Caco-2 (cell line): ENCODE measurements at places on chromosomes 1 and 21. TPM values are rescaled to one million over a fixed set of nuclear protein-coding genes. Genes with fewer than 3 reads are reported as not detected.

- DNase-seq, result no peak
Measured at GRCh38 chr1:12159816-12160215, 7.0 kb upstream of the TNFRSF1B start.

The LRRC38 gene
- total RNA-seq, result not detected in 2 replicates

- no peak for DNase-seq
Measured at GRCh38 chr1:214476229-214476985, 75.0 kb downstream of the PTPN14 start.

DNA sequence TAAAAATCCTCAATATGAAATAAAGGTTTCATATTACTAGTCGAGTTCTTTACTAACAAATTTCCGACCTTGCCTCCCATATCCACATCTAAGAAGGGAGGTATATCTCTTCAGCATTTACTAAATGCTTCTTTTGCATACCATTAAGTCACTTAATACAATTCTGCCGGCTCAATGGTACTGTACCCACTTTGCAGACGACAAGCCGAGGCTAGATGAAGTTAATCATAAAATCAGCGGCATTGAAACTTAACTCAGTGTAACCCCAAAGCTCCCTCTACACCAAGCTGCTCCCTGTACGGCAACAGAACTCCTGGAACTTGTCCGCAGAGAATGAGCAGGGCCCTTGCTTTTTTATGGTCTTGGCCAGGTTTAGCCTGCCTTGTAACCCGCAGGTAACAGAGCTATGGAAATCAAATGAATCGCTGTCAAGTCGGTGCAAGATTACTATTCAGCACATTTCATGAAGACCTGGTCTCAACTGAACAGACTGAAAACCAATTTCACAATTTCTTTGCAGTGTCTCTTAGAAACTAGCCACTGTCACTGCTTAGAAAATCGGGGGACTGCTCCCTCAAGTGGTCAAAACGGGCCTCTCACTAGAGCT, 738 bp downstream of the INTS7 start:
- DNase-seq, result no peak

The ORC1 gene
- 12.1 and 14.0 TPM in 2 replicates for total RNA-seq

DNA sequence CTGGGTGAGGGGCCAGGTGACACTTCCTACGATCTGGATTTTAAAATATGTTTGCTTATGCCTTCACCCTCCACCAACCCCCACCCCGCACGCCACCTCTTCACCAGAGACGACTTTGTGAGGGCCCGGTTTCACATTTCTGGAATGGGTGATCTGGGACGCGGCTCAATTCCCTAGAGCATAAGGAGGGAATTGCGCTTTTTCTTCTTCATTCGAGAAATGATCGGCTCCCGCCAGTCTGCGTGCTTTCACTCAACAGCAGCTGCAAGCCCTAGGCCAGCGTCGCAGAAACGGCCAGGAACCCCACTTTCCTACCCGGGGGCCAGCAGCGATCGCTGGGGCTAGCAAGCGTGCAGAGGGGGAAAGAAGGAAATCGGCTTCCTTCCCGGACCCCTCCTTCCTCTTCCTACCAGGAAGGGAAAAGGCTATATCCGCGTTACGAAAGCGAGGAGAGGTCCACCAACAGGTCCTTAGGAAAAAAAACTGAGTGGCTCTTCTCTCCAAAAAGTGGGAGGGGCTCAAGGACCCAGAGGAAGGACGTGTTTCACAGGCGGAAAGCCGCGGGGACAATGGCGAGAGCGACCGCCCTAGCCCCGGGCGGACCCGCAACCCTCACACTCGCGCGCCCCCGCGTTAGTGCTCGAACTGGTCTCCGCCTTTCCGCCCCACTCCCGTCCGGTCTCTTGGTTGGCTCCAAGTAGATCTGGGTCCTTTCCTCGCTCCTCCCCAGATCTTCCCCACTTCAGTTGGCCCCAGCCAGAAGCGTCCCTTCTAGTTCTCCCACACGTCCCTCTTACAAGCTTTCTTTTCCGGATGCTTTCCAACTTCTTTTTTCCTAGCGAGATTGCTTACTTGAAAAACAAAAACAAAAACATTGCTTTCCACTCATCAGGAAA, 1.1 kb upstream of the ADAMTS1 start:
- DNase-seq, result no peak

DNA sequence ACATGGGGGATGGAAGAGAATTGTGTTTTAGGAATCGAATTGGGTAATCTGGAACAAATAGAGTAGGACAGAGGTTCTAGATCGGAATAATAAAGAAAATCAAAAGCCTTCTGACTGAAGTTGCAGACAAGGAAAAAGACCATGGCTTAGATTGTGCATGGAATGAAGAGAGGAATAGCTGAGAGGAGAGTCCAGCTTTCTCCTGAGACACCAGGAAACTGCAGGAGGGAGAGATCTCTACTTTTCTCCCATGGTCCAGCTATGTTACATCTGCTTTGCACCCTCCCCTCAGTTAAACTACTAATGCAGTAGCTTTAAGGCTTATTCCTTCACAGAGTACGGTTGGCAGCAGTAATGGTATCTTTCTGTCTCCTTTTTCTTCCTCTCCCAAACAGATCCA, 13.4 kb downstream of the SLAMF7 start:
- no peak for DNase-seq

DNA sequence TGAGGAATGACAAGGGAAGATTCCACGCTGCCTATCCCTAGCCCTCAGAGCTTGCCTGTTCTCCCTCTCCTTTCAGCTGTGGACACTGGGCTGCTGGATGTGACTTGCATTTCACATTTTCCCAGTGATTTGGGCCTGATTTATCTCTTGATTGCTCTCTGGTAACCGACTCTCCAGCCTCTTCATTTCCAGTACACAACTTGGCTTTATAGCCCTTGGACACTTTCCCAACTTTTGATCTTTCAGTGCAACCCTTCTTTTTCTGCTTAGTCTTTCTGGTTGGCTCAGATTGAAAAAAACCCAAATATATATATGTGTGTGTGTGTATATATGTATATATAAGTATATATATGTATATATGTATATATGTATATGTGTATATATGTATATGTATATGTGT, 138.3 kb downstream of the RYR2 start:
- no peak for DNase-seq

DNA sequence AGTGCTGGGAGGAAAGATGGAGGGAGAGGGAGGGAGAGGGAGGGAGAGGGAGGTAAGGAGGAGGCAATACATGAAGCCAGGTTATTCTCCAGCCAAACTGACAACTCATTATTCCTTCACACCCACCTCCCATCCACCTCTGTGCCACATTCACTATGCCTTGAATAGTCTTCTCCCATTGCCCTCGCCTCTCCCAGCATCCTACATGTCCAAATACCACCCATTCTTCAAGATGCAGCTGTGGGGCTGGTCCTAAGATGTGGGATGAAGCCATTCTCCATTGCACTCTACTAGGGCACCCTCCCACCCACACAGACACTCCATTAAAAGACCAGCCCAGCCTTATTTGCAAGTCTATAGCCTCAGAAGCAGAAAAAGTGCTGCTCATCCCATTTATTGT, 165.8 kb downstream of the RRAGC start:
- DNase-seq, result no peak

DNA sequence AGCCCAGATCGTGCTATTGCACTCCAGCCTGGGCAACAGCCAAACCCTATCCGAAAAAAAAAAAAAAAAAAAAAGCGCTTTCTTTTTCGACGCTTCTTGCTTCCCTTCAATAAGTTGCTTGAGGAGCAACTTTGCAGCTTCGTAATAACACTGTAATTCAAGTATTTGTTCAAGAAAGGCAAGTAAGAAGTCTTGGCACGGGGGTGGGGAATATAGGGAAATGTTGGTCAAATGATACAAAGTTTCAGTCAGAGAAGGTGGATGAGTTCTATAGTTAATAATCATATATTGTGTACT, 871 bp upstream of the PSMA5 start:
- no peak for DNase-seq

The GRIK3 gene
- total RNA-seq, result not detected in 2 replicates

- DNase-seq, result no peak
Measured at GRCh38 chr1:29531596-29531995, 295.3 kb downstream of the PTPRU start.

The PPCS gene
- total RNA-seq, result 41.0 and 42.9 TPM in 2 replicates

The GLIS1 gene
- total RNA-seq, result not detected in 2 replicates

- DNase-seq, result no peak
Measured at GRCh38 chr1:245552331-245552730, 397.5 kb downstream of the KIF26B start.

The CELA3B gene
- not detected in 2 replicates for total RNA-seq

The TACSTD2 gene
- total RNA-seq, result 25.6 and 31.9 TPM in 2 replicates

GRCh38 chr1:204994086-204994862, 48.7 kb upstream of the CNTN2 start:
- DNase-seq, result no peak

DNA sequence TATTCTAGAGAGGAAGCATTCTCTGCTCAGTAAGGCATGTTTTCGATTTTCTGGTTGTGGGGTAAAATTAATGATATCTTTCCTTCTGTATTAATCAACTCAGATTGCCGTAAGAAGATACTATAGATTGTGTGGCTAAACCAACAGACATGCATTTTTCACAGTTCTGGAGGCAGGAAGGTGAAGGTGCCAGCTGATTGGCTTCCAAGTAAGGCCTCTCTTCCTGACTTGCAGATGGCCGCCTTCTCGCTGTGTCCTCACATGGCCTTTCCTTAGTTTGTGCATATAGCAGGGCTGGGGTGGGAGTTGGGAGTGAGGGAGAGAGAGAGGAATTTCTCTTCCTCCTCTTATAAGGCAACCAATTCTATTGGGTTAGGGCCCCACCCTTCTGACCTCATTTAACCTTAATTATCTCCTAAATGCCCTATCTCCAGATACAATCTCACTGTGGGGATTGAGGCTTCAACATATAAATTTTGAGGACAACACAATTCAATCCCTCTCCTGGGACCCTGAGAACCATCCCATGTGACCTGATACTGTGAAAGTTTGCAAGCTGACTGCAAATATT, 52.3 kb upstream of the MRPS6 start:
- DNase-seq, result no peak

GRCh38 chr1:56167596-56167995, 411.8 kb downstream of the PLPP3 start:
- no peak for DNase-seq

DNA sequence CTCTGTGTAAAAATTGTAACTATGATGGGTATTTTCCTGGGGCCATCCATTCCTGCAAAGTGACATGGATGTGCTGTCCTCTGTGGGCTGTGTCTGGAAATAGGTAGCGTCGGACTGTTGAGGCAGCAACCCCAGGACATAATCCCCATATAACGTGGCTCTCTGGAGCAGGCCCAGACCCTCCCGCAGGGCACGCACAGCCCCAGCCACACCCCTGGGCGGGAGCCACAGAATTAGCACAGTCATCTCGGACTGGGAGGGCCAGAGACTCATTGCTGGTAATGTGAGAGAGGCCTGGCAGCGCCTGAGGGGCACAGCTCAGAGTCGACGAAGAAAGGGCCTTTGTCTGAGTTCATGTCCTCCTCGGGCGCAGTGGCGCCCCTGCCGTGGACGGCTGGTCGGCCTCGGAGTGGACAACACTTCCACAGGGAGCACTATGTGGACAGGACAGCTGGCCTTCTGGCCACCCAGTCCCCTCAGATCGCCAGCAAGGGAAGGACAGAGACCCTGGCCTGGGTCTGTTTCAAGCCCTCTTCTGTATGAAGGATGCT, 20.1 kb downstream of the SIM2 start:
- DNase-seq, result peak; percentile 31

GRCh38 chr1:100028765-100029164, 59.0 kb downstream of the SLC35A3 start:
- DNase-seq, result no peak

DNA sequence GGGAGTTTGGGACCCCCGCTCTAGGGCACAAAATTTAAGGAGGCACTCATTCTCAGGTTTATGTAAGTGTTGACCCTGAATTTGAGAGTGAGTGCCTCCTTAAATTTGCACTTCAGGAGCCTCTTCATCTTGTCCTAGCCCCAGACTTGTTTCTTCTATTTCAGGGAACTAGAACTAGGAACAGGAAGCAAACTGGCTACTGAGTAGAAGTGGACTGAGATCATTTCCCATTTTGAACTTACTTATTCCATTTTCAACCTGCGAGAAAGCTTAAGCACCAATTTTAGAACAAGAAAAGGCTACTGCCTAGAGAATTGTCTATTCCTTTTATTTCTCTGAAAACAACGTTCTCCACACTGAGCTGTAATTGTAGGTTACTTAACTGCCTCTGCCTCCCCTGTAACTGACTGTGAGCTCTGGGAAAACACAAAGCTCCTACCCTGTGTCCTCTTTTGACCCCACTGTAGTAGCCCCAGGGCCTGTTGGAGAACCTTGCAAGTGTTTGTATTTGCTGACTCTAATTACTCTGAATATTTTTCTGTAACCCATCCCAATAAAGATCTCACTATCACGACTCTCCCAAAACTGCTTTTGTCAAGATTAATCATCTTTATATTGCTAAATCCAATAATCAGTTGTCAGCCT, 2.5 kb downstream of the PPT1 start:
- no peak for DNase-seq

The SLC9C2 gene
- not detected in 2 replicates for total RNA-seq

GRCh38 chr1:169943963-169944526, 50.3 kb upstream of the SCYL3 start:
- no peak for DNase-seq

The COL9A2 gene
- total RNA-seq, result 0.23 and 0.39 TPM in 2 replicates

The SPRR2B gene
- not detected in 2 replicates for total RNA-seq

The GJA9 gene
- not detected in 2 replicates for total RNA-seq

- DNase-seq, result no peak
Measured at GRCh38 chr21:18810136-18810535, 406.6 kb upstream of the TMPRSS15 start.

GRCh38 chr1:27602462-27603308, 1.3 kb downstream of the AHDC1 start:
- DNase-seq, result peak; percentile 39

The S100PBP gene
- 23.8 and 32.8 TPM in 2 replicates for total RNA-seq

The POU3F1 gene
- total RNA-seq, result not detected in 2 replicates

DNA sequence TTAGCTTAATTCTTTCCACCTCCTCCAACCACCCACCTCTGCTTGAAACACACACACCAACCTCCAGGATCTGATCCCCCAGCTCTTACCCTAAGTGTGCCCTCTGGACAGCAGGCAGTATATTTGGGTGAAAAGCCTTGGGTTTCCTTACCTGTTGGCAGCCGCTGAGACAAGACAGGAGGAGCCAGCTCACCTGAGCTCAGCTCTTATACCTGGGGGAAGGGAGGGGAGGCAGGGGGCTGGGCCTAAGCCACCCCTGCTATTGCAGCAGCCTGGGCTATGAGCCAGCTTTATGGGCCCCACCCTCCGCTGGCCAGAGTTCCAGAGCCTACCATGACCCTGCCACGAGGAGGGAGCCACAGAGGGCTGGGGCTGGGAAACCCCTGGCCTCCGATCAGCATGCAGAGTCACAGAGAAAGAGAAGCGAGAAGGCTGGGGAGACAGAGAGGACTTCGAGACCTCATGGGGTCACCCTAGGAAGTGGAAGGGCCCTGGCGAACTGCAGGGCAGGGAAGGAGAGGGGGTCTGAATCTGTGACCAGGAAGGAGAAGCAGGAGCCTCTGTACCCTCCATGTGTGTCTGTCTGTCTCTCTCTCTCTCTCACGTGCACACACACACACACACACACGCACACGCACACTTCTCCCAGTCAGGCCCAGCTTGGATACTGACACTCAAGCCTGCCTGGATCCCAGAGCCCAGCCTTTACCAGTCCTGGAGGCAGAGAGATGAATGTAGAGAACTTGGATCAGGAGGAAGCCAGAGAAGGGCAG, at the start of gene S100A14:
S100A14 (minus strand) TSS at position 182 of the 773 bp plus-strand sequence. CDS start 467 bp downstream, outside the sequence.
- DNase-seq, result peak; percentile 94

The CYP4A11 gene
- total RNA-seq, result 0.16 TPM in 1 of 2 replicates, not detected in the other

The EFCAB7 gene
- total RNA-seq, result 2.1 and 3.2 TPM in 2 replicates

- DNase-seq, result no peak
Measured at GRCh38 chr1:176863613-176864012, 300.9 kb downstream of the ASTN1 start.

- no peak for DNase-seq
Measured at GRCh38 chr1:53562291-53562980, 103.2 kb downstream of the DMRTB1 start.

The BLACAT1 gene
- total RNA-seq, result 0.21 and 0.34 TPM in 2 replicates
